Myometrial cell (primary cell): ENCODE measurements at places on chromosomes 2 and 18. TPM values are rescaled to one million over a fixed set of nuclear protein-coding genes. Genes with fewer than 3 reads are reported as not detected.

CTLA4 gene
- not detected in 2 replicates for total RNA-seq

NTSR2 gene
- total RNA-seq: not detected in 2 replicates

ARHGAP15 gene
- not detected in 2 replicates for total RNA-seq

UGT1A4 gene
- not detected in 2 replicates for total RNA-seq

ELOA2 gene
- not detected in 2 replicates for total RNA-seq

DLGAP1 gene
- under 0.01 TPM in 1 of 2 replicates, not detected in the other for total RNA-seq

DNER gene
- total RNA-seq: 3.2 and 5.8 TPM in 2 replicates

SLC40A1 gene
- 2.0 and 3.4 TPM in 2 replicates for total RNA-seq

NAT8 gene
- total RNA-seq: not detected in 2 replicates

NYAP2 gene
- total RNA-seq: not detected in 2 replicates

CAVIN2 gene
- total RNA-seq: 10.8 and 13.0 TPM in 2 replicates

PAIP2B gene
- total RNA-seq: 0.71 and 0.86 TPM in 2 replicates

CPO gene
- not detected in 2 replicates for total RNA-seq

ANKRD23 gene
- total RNA-seq: not detected in 2 replicates

SAG gene
- not detected in 2 replicates for total RNA-seq

GALNT14 gene
- 0.18 and 0.29 TPM in 2 replicates for total RNA-seq

TRIM43 gene
- not detected in 2 replicates for total RNA-seq

CCDC74B gene
- total RNA-seq: 10.6 and 11.2 TPM in 2 replicates

RTP5 gene
- total RNA-seq: not detected in 2 replicates

MGAT4A gene
- under 0.01 TPM in 1 of 2 replicates, not detected in the other for total RNA-seq

EMX1 gene
- total RNA-seq: not detected in 2 replicates

GPR39 gene
- total RNA-seq: 9.2 and 13.5 TPM in 2 replicates

CXCR1 gene
- total RNA-seq: not detected in 2 replicates

CDH19 gene
- total RNA-seq: not detected in 2 replicates

RBM43 gene
- total RNA-seq: 5.2 and 9.2 TPM in 2 replicates

AKAIN1 gene
- total RNA-seq: not detected in 2 replicates

GALNT13 gene
- 0.18 and 1.7 TPM in 2 replicates for total RNA-seq

NOL4 gene
- total RNA-seq: not detected in 2 replicates

ASB18 gene
- not detected in 2 replicates for total RNA-seq

FIGLA gene
- total RNA-seq: not detected in 2 replicates

NEU2 gene
- not detected in 2 replicates for total RNA-seq

PMAIP1 gene
- total RNA-seq: 30.0 and 33.5 TPM in 2 replicates

LYPD6 gene
- 3.2 and 4.3 TPM in 2 replicates for total RNA-seq

HOXD12 gene
- not detected in 2 replicates for total RNA-seq

FAM110C gene
- total RNA-seq: not detected in 2 replicates

KCNG2 gene
- 1.2 and 3.0 TPM in 2 replicates for total RNA-seq

PLGLB1 gene
- not detected in 2 replicates for total RNA-seq

NEB gene
- not detected in 2 replicates for total RNA-seq

SLC23A3 gene
- not detected in 2 replicates for total RNA-seq

TMEM178A gene
- total RNA-seq: not detected in 2 replicates

STEAP3 gene
- 51.7 and 52.5 TPM in 2 replicates for total RNA-seq

CREB1 gene
- 11.5 and 25.0 TPM in 2 replicates for total RNA-seq

MOGAT1 gene
- total RNA-seq: not detected in 2 replicates

CLIP4 gene
- total RNA-seq: 37.2 and 43.8 TPM in 2 replicates

IGFBP2 gene
- total RNA-seq: 1,032 and 1,065 TPM in 2 replicates

NT5DC4 gene
- total RNA-seq: not detected in 2 replicates

RIT2 gene
- total RNA-seq: not detected in 2 replicates
